ENCODE measurements at places on chromosomes 5 and 9.

DNA sequence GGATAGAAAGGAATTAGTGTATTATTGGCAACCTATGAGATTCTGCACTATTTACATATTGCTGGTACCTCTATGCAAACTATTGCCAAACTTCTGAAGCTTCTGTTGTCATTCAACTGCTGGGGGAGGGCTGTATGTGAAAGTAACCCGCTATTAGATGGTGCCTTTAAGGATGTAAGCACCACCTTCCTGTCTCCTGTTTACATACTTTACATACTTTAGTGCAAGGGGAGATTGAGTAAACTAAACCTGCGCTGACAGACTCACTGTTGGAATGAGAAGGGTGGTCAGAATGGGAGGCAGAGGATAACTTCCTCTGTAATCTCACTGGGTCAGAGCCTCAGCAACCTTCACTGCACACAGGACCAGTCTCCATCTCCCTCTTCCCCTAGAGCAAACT lies 123.8 kb downstream of the NR3C1 start:
- DNase-seq = no peak

DNA sequence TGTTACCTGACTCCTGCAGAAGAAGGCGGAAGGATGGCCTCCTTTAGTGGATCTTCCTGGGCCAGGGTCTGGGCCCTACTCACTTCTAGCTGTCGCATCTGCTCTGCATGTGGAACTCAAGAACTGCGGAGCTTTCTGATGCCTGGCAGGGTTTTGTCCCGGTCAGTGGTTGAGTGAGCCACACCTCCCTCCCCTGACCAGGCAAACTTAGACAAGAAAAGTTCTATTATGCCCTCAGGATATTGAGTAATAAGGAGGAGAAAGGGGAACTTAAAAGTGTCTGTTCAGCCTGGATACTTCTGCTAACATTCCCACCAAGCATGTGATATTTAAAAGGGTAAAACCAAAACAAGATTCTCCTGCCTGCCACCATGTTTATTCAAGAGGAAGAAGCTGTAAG lies at the start of gene FYB1:
TSS of gene FYB1 (minus strand) at position 127 of the 400 bp plus-strand sequence. CDS start 16,603 bp downstream, outside the sequence.
- no peak for DNase-seq

DNA sequence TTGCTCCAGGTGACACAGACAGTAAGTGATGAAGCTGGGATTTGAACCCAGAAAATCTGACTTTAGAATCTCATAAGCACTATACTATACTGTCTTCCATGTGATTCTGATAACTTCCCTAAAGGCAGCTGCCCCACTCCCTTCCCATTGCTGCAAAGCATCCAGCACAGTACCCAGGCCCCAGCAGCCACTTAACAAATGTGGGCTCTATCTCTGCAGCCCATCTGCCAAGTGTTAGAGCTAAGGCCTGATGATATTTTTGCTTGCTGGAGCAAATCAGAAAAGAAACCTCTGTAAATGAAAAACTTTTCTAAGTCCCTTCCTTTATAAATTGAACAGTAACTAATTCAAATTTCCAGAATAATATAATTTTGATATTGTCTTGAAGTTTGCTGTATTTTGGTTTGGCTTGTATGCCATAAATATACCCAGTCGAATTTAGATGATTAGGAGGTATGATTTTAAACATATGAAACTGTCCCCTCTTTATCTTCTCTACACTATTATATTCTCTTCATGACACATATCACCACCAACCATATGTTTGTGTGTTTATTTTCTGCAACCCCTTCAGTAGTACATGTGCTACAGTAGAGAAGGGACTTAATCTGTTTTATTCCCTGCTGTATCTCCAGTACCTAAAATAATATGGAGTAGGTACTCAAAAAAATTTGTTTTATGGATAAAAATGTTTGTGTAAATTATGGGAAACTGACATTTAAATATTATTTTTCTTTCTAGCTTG lies 63.8 kb downstream of the SMIM15 start:
- DNase-seq = no peak

- DNase-seq = peak; percentile 38
These were observed 144.5 kb upstream of the TNC start for GRCh38 chr9:115262477-115262876.

DNA sequence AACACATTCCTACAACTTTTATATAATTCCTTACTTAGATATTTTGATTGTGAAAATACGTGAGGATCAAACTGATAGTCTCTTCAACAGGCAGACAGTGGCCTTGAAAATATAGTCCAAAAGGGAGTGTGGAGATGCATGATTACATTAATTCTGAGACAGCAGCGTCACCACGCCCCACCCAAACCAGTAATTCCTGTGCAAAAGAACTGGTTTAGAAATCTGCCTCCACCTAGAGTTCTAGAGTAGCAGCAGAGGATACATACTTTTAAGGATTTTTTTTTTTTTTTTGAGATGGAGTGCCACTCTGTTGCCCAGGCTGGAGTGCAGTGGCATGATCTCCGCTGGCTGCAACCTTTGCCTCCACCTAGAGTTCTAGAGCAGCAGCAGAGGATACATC lies 1.6 kb upstream of the TUT7 start:
- no peak for DNase-seq

DNA sequence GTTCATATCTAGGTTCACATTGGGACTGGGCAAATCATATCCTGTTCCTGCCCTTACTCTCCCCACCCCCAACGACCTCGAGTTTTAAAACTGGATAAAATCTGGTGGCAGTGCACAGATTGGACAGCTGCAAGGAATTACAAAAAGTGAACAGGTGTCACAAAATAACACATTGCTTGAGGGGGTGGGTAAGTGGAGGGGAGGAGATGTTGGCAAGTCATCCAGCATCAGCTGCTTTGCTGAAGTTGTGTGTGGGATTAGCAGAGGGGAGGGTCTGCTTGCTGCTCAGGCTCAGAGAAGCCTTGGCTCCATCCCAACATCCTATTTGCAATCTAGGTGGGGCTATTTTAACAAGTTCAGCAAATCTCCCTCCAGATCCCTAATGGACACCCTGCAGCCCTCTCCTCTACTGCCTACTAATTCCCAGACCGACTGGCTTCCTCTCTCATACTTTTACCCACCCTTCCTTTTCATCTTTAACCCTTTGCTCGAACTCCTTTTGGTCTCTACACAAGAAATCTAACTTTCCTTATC lies 39.8 kb upstream of the SLC24A2 start:
- no peak for DNase-seq

- DNase-seq = no peak
These were observed 103.2 kb downstream of the TRPM6 start for GRCh38 chr9:74784506-74784905.

- DNase-seq = no peak
These were observed 58.8 kb upstream of the ERCC6L2 start for GRCh38 chr9:95816716-95817115.

DNA sequence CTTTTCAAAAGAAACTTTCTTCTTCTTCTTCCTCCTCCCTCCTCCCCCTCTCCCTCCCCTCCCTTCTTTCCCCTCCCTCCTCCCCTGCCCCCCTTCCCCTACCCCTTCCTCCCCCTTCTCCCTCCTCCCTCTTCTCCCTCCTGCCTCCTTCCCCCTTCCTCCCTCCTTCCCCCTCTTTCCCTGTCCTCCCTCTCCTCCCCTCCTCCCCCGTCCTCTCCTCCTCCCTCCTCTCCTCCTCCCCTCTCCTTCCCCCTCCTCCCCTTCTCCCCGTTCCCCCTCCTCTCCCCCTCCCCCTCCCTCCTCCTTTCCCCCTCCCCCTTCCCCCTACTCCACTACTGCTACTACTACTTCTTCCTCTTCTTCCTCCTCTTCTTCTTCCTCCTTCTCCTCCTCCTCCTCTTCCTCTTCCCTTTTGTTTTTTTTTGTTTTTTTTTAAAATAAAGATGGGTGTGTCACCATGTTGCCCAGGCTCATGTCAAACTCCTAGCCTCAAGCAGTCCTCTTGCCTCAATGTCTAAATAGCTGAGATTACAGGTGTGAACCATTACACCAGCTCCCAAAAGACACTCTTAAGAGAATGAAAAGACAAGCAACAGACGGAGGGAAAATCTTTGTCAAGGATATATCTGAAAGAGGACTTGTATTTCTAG lies 87.5 kb downstream of the SCAMP1 start:
- no peak for DNase-seq

GRCh38 chr9:125887172-125887571 lies 140.0 kb downstream of the PBX3 start:
- DNase-seq = no peak

DNA sequence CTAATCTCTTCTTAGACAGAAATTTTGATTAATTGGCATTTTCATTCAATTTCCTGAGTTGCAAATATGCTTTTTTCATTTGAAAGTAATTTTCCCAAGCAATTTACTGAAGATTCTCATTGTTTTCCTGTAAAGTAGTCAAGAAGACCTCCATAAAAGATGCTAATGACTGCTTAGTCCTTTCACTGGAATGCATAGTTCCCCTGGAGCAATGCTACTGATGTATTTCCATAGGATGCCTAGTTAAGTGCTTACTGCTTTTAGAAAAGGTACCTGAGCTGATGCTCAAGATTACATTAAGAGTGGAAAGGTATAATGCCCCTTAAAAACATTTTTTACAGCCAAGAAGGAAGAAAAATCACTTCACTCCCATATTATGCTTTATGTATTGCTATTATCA lies 109.2 kb upstream of the EMB start:
- DNase-seq = no peak

DNA sequence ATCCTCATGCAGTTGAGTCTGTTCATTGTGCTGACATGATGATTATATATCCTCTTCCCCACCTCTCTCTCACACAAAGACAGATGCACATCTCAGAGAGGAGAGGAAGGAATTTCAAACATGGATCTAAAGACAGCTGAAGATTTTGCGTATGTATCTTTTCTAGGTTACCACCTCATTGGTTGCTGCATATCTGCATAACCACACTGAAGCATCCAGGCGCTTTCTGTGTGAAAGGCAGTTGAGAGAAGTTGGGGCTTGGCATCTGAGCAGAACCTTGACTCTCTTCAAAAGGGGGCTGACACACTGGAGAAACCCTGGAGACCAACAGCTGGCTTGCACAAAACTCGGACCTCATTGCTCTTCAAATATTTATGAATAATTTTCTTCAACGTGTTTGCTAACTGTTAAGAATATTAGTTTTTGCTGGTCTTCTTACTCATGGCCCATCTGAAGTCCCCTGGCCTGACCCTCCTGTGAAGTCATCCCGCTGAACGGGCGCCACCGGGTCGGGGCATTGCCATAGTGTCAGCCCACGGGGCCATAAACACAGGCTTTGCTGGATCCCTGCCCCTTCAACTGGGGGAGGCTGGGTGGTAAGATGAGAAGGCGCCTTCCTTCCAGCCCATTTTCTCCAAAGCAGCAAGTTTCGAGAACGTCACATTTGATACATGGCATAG lies 593.2 kb upstream of the CLINT1 start:
- DNase-seq = no peak

GRCh38 chr5:74206579-74207550 lies 433.7 kb downstream of the ENC1 start:
- no peak for DNase-seq

GRCh38 chr9:29230931-29231330 lies 1657.7 kb upstream of the C9orf72 start:
- DNase-seq = no peak

GRCh38 chr5:179893958-179894895 lies 13.5 kb downstream of the TBC1D9B start:
- no peak for DNase-seq

- no peak for DNase-seq
These were observed 348.5 kb downstream of the BNC2 start for GRCh38 chr9:16521868-16522411.

GRCh38 chr5:113215401-113216060 lies 219.3 kb downstream of the TSSK1B start:
- DNase-seq = no peak

DNA sequence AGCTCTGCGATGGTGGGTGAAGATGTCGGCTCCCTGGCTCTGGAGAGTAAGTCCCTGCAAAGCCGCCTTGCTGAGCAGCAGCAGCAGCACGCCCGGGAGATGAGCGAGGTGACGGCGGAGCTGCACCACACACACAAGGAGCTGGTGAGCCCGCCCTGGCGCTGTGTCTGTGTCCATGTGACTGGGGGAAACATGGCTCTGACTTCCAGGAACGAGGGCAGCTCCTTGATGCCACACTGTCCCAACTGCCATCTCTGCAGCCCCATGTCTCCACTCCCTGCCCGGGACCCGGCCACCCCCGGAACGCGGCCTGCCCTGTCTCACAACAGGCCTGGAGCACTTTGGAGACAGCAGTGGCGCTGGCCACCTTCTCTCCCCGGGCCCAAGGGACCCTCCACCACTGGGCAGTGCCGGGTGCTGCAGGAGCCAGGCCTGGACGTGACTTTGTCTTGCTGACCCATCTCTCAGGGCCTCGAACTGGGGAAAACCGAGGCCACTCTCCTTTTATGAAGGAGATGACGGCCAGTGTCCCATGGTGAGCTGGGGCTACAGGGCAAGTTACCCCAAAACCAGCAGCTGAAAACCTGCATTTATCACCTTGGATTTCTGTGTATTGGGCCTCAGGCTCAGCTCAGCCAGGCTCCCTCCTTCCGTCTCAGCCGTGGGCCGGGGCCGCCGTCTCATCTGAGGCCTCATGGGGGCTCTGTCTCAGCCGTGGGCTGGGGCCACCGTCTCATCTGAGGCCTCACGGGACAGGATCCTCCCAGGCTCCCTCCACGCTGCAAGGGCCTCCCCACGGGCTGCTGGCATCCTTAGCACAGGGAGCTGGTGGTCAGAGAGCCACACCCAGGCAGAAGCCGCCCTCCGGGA lies 28.6 kb downstream of the CEP72 start:
- DNase-seq = no peak

DNA sequence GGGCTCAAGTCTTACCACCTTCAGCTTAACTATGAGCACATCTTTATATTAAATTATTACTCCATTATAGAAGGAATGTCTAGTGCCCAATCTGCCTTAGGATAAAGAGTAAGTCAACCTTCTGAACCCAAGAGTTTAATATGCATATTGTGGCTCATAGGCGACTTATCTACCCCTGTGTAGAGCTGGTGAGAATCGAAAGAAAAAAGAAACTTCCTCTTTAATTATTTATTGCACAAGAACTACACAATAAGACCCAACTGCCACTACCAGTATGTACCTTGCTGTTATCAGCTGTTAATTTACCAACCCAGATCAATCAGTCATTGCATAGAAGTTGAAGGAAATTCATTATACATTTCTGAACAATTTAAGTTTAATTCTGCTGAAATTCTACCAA lies 329.1 kb upstream of the SLC24A2 start:
- DNase-seq = no peak

GRCh38 chr5:130957151-130957550 lies 207.9 kb downstream of the HINT1 start:
- no peak for DNase-seq

DNA sequence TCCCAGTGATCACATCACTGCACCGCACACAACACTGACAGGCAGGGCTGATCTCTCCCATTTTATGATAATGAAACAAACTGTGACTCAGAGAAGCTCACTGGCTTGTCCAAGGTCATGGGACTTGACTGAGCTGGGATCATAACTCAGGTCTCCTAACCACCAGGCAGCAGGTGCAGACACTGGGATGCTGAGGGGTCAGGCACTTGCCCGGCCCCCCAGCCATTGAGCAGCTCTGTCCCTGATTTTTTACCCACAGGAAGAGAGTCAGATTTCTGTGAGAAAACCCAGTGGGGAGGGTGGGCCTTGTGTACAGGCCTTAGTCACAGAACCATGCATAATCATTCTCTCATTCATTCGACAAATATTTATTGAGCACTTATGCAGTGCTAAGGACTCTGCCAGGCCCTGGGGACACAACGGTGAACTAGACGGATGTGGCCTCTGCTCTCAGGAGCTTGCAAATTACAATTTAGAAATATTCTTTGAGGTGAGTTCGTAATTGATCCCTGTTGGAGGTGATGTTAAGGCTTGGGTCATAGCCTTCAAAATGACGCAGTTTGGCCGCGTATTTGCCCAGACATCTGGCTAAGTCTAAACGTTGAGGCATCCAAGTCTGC lies 54.5 kb upstream of the TGFBR1 start:
- DNase-seq = no peak

GRCh38 chr5:147949711-147950573 lies 43.6 kb upstream of the C5orf46 start:
- DNase-seq = no peak

- no peak for DNase-seq
These were observed 55.8 kb upstream of the PTCH1 start for GRCh38 chr9:95572381-95573151.
